Thoracic aorta (tissue), 2 donors: ENCODE measurements at places on chromosomes 4 and X.

DNA sequence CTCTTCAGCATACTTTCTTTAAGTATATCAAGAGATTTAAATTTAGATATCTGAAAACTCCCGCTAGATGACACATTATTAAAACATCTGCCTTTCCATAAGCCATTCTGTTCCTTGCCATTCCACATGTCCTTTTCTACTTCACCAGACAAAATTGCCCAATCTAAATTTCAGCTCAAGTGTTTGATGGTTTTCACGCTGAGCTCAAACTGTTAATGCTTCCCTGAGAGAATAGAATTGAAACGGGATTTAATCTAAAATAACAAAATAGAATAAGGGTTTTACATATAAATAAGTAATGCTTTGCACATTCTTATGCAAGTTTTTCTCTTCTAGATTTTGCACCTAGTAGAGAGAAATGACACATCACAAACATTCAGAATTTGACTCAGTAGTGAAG lies 764.5 kb upstream of the TENM3 start:
- DNase-seq, result no peak

DNA sequence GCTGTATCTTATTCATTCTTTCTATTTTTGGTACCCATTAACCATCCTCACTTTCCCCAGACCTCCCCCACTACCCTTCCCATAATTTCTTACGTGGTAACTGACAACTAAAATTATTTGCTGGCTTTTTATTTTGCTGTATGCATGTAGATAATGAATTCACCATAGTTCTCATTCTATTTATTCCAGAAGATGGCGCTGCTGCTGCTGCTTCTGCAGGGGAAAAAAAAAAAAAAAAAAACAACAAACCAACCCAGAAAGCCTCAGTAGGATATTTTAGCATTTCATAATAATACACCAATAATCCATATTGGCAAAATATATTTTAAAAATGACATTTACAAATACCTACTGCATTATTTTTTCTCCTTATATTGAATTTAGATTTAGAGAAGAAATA lies 416.6 kb upstream of the MAGEB18 start:
- no peak for DNase-seq

GRCh38 chrX:19152762-19153161 lies 30.5 kb upstream of the ADGRG2 start:
- no peak for DNase-seq

DNA sequence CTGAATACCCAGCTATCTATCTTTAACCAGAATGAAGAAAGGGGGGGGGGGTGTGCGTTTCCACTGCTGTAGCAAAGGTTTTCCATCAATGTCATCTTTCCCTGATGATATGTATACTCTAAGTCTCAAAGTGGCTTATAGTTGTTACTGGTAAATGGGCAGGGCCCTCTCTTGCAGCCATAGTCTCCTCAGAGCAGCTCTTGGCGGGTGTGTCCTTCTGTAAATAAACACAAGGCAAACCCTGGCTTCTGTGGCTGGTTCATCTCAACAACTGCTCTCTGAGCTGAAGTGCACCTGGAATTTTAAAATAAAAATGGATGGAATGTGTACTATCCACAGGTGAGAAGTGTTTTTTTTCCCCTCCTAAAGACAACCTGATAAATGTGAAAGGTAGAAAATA lies 57.5 kb upstream of the SCML1 start:
- DNase-seq, result no peak

GRCh38 chrX:44997282-44997812 lies 124.4 kb downstream of the KDM6A start:
- no peak for DNase-seq

DNA sequence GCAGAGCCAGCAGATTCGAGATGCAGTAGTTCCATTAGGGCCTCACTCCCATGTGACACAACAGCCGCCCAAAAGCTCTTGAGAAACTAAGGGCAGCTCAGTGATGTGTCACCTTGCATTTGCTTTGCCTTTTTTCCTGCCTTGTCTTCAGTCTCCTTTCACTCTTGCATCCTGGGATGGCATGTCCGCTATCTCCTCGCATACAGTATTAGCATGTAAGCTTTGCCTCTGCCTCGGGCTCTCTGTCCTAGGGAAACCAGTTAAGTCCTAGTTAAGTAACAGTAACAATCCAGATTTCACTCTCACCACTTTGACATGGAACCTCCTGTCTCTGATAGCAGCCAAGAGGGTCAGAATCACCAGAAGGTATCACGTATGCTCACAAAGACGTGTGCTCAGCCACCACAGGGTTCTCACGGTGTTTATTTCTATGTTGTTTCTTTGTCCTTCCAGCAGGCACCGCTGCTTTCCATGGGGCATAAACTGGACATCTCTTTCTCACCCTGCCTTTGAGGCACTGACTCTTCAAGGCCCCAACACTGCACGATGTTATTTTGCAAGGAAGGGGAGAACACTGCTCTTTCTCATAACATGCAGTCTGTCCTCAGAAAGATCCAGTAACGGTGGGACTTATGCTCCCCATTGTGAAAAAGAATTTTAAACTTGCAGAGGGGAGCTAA lies 26.7 kb upstream of the SORBS2 start:
- no peak for DNase-seq

GRCh38 chr4:42350611-42351182 lies 46.6 kb upstream of the SHISA3 start:
- no peak for DNase-seq

DNA sequence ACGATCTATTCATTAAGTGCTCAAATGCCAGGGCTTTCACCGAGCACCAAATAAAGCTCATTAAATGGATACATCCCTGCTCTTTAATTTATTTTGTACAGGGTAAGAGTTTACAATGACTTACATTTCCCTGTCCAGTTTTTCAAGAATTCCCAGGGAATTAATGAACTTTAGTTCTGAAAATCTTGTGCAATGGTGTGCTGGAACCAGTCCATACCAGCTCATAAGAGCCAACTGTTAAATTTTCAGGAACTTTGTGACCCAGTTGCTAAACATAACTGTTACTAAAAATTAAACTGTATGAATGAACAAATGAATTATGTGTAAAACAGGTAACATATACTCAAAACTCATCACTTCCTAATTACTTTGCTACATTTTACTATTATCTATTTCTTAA lies 191.7 kb upstream of the RASGEF1B start:
- DNase-seq, result no peak

- DNase-seq, result no peak
Measured at GRCh38 chr4:42658261-42658660, 1.4 kb upstream of the ATP8A1 start.

- DNase-seq, result no peak
Measured at GRCh38 chr4:174764105-174764729, 64.8 kb downstream of the GLRA3 start.

DNA sequence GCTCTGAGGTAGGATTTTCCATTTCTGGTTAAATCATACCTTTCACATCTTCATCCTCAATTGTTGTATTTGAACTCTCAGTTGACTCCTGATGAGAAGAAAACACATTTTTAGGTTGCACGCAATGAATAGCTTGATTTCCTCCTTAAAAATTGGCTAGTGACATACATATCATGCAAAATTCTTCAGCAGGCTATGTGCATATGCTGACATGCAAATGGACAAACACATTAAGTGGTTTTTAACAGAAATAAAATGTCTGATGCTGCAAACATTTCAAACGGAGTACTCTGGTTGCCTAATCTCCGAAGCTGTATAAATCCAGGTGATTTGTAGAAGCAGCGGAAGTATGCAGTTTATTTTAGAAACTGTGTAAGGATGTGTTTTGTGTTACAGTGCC lies 261.1 kb downstream of the CAMK2D start:
- no peak for DNase-seq

GRCh38 chr4:177239878-177240277 lies 69.8 kb upstream of the NEIL3 start:
- DNase-seq, result no peak

DNA sequence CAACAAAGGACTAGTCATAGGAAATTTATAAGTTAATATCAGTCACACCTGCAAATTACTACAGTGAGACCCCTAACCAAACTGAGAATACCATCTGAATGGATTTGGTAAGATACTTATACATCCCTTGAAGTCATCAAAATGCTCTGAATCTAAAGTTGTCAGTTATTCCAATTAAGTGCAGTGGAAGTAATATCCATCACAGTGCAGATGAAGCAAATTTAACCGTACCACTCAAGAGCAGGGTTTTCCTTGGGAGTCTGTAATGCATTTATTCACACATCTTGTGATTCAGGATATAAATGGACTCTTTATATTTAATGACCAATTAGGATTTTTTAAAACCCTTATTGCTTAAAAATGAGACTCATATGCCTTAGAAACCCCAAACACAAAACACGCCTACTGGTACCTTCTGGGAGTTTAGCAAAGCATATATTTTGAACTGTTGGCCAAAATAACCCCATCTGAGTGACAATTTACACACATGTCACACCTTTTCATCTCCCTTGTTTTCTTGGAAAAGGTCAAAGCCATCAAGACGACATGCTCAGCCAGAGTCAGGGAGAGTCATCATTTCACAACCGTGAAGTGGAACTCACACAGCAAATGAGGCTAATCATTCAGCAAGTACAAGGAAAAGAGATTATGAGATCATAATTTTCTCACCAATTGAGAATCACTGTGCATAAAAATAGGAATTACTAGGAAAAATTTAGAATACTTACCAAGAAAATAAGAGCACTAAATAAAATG lies 303.7 kb downstream of the HNRNPD start:
- no peak for DNase-seq

DNA sequence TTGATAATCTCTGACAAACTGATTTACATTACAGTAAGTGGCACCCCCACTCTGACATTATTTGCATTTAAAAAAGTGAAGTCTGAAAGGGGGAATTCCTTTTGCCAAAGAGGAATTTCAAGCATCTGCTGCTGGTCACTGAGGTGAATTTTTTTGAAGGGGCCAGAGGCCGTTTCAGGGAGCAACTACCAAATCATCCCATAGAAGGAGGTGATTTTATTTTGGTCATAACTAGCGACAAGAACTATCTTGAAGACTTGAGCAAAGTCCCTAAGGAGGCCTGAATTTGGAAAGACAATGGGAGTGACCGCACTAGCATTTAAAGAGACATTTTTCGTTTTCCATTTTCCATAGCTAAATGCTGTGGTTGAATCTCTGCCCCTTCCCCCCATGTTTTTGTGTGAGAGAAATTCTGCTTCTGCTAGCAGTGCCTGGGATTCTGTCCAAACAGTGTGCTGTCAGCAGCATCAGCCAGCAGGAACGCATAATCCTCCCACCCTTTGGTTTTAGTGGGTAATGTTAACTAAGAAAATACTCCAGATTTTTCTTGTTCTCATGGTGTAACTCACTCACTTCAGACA lies 110.1 kb upstream of the MED14 start:
- DNase-seq, result no peak

DNA sequence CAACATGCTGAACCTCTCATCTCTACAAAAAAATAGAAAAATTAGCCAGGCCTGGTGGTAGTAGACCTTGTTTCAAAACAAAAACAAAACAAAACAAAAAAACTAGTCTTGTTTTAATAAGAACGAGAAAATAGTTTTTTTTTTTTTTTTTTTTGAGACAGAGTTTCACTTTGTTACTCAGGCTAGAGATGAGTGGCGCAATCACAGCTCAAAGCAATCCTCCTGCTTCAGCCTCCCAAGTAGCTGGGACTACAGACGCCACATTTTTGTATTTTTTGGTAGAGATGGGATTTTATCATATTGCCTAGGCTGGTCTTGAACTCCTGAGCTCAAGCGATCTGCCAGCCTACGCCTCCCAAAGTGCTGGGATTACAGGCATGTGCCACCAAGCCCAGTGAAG lies 47.7 kb upstream of the UGDH start:
- no peak for DNase-seq

DNA sequence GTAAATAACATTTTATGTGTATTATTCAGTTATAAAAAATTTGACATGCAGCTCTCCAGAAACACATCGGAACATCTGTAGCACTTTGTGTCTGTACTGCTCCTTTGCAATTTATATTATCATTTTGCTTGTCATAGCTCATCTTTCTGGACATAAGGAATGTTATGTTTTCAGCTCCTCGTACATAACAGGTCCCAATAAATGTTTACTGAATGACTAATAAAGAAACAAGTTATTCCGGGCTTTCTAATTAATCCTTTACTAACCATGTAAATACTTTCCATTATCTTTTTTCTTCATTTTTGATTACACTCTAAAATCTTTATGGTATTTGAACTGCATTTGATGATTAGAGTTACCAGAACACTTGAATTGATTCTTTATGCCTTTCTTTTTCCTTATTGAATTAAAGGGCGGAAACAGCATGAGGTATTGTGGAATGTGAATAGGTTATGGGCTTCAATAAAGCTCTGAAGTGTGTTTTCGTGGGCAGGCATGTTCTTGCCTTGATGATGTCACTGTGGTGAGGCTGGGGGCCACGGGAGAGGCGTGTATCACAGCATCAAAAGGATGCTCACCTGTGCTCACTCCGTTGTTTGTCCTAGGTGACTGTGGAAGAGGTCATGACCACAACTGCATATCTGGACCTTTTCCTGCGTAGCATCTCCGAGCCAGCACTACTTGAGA lies 131.6 kb downstream of the GATB start:
- DNase-seq, result no peak

DNA sequence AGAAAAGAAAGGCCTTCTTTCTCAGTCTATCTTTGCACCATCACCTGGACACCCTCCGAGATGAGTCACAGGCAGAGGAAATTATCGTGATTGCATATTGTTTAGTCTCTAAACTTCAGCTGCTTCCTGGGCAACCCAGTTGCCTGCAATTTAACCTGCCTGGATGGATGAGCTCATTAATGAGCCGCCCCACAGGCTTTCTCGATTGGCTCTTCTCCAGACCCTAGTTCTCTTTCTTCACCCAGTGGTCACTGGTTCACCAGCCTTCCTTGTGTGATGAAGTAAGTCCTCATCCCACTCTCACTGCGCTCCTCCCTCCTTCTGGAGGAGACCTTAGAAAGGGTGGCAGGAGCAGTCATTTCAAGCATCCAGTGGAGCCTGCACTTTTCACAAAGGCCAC lies 94.4 kb downstream of the SOWAHB start:
- no peak for DNase-seq

DNA sequence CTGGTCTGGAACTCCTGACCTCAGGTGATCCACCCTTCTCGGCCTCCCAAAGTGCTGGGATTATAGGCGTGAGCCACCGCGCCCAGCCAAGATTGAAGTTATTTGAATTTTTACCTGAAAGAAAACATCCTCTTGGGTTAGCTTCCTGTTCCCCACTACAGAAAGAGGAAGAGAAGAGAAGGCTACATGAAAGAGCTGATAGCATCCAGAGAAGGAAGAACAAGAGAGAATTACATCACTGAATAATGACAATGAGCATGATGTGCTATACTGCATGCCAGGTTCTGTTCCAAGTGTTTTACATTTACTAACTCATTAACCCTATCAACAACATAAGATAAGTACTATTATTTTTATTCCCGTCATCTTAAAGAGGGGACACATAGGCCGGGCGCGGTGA lies 11.5 kb upstream of the TBC1D1 start:
- no peak for DNase-seq

- DNase-seq, result no peak
Measured at GRCh38 chr4:111631215-111631999, 513.8 kb upstream of the FAM241A start.

- DNase-seq, result no peak
Measured at GRCh38 chr4:22501715-22502095, 14.2 kb downstream of the ADGRA3 start.
